ENCODE measurements at places on chromosomes 1 and 21.

DNA sequence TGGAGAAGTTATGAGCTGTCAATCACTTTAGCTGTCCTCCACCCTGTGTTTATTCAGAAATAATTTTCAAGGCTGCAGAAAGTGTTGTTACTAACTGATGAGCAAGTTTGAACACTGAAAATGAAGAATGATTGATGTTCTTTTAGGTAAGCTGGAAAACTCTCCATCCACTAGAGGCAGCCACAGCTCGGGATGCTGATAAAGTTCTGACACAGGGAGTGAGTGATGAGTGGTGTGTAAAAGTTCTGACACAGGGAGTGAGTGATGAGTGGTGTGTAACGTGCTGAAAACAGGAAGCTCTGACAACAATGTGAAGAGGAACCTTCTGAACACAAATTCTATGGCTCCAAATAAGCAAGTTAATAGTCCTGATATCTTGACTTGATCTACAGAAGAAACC lies 197.5 kb upstream of the PTBP2 start:
- DNase-seq = no peak

- no peak for DNase-seq
Observed at GRCh38 chr1:208421486-208421885, 177.3 kb upstream of the PLXNA2 start.

GRCh38 chr1:3001471-3002348 lies 19.6 kb upstream of the ACTRT2 start:
- DNase-seq = no peak

DNA sequence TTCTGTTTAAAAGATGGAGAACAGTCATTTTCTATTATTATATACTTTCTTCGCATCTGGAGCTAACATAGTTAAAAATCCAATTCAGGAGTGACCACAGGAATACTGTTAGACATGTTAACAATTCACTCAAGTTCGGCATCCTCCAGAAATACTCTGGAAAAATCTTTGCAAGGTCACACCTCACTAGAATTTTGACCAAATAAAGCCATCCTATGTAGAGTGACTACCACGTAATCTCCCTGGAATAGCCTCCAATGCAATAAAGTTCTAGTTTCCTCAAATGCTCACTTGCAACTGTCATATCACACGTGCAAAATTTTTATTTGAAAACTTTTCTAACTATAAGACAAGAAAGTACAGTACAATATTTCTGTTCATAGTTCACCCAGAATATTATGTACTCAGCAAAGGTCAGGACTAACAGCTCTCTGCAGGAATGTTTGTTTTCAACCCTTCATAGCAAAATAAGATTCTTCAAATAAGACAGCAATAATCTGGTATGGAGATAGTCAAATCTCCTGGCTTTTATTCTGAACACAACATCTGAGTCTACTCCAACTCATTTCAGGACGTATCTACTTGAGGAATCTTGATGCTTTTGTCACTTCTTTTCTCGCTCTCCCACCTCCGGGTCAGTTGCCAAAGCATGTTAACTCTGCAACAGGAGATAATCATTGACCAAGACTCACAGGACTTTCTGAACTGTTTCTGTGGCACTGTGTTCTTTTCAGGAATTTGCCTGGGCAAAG lies 82.6 kb downstream of the GDAP2 start:
- no peak for DNase-seq

GRCh38 chr1:65359888-65360287 lies 50.5 kb downstream of the DNAJC6 start:
- DNase-seq = no peak

GRCh38 chr1:21020151-21020550 lies 156.5 kb downstream of the EIF4G3 start:
- DNase-seq = no peak

DNA sequence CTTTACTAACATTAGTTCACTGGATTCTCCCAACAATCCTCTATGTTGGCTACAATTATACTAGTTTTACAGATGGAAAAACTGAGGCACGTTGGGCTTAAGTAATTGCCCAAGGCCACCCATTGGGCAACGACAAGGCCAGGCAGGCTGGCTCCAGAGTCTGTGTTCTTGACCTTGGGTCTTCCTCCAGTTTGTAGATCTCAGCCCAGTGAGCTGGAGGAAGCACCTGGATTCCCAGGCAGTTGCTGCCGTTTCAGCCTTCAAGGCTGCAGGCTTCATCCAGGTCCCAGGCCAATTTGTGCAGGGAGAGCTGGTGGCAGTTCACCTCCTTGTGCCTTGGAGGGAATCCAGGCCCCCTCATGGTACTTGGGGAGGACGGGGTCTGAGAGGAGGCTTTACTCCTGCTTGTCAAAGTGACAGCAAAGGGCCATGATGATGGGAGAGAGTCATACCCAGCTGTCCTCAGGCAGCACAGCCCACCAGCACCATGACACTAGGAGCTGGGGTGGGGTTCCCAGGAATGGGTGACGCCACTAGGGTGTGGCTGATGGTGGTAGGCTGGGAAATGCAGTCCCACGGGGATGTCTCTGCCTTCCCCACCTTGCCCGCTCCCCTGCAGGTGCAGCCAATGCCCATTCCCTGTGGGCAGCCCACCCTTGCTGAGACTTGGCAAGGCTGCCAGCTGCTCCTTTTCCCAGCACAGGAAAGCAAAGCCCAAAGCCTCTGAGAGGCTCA lies 27.1 kb downstream of the PKP1 start:
- no peak for DNase-seq

- DNase-seq = no peak
Observed at GRCh38 chr1:169565335-169566271, 20.7 kb downstream of the F5 start.

- DNase-seq = no peak
Observed at GRCh38 chr1:201849372-201850052, 20.6 kb downstream of the IPO9 start.

DNA sequence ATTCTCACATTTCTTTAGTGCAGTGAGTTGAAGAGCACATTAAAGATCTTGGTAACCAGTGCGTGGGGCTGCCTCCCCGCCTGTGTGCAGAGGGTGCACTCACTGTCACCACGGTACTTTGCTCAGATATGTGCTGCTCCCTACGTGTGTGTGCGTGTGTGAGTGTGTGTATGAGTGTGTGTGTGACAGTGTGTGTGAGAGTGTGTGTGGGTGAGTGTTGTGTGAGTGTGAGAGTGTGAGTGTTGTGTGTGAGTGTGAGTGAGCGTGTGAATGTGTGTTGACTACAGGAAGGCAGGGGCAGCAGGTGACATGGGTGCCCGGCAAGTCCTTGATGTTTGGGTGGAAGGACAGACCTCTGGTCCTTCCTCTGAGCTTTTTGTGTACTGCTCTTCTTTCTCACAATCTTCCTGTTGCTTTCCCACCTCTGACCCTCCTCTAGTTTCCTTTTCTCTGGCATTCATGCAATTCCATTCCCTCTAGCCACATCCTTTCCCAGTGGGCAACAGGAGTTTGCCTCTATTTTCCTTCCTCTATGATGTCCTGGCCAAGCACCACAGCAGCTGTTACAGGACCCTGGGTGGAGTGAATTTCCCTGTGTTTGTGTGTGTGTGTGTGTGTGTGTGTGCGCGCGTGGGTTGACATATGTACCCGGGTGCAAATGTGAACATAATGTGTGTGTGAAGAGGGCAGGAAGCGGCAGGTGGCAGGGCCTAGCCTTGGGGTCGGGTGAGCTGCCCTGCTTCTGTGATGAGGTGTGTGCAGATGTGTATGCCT lies 19.8 kb downstream of the LHX4 start:
- no peak for DNase-seq

DNA sequence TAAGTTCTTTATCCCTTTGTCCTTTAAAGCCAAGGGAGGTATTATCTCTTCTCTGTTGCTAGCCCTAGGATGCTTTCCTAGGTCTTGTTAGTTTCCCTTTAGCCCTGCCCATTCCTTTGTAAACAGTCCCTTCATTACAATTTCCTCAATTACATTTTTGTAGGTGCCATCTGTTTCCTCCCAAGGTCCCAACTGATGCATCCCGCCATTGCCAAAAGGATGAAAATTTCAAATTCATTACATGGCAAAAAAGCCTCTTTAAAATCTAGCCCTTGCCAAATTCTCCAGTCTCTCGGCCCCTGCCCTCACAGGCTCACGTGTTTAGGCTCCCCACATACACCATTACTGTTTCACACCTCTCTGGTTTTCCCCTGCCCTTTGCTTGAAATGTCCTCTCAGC lies 151.9 kb upstream of the C1orf87 start:
- DNase-seq = no peak

- DNase-seq = no peak
Observed at GRCh38 chr1:115229016-115229415, 109.0 kb downstream of the NGF start.

- DNase-seq = no peak
Observed at GRCh38 chr1:169692756-169693460, 18.5 kb downstream of the SELL start.

DNA sequence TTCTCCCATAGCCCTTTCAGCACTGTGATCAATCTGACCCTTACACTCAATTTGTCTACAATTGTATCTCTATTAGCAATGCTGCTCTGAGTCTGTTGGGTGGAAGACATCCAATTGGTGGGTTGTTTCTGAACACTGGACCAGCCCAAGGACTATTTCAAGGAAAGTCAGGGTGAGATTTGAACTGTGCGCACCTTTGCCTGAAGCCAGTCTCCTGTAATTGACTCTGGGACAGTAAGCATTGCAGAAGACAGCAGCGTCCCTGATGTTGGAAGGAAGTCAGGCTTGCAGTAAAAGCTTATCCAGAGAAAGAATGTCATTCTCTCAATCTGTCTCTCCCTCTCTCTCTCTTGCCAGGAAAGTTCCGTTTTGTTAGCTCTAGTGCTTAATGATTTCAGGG lies 233.9 kb downstream of the KIF26B start:
- DNase-seq = no peak

DNA sequence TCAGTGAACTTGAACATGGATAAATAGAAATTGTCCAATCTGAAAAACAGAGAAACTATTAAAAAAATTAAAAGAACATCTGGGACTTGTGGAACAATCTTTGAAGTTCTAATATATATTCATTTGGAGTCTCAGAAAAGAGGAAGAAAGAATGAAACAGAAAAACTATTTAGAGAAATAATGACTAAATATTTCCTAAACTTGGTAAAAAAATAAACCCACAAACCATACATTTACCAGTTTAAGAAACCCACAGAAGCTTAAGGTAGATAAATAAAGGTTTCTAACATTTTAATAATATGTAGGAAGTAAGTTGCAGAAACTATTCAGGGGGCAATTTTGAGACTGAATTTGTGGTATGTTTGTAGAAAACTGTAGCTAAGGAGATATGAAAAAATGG lies 437.8 kb downstream of the PTBP2 start:
- no peak for DNase-seq

DNA sequence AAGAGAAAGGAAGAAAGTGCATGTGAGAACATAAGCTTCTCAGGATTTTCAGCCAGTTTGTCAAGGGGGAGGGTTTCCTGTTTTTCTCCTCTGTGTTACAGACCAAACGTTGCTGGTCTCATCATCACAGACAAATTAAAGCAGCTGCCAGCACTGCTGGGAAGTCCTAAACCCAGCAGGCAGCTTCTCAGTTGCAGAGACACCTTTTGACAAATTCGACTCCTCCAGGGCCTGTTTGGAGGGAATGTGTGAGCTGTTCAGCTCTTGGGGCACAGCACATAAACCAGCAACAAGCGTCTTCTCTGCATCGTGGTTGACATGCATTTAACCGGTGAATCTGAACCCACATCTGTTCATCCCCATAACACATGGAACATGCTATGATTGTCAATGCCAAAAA lies 454.6 kb upstream of the RUNX1 start:
- DNase-seq = no peak

DNA sequence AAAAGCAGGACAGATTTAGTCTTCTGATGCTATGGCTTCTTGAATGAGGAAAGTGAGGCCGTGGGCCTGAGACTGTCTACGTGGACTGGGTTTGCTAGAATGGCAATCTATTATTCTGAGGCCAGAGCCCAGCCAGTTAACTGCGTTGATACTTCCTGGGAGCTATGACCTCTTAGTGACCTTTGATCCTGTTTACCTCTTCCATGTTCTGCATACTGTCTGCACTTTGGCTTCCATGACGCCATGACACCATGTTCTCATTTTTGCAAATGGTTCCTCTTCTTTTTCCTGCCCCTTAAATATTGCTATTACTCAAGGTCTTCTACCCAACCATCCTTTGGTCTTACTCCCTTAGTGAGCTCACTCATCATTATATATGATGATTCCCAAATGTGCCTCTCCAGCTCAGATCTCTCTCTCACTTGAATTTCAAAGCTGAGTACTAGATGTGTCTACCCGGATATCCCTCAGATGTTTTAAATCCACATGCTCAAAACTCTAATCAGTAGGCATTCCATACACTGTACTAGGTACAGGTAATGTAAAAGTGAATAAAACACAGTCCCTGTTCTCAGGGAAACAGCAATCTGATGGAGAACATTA lies 66.1 kb upstream of the ATP1A1 start:
- DNase-seq = no peak

DNA sequence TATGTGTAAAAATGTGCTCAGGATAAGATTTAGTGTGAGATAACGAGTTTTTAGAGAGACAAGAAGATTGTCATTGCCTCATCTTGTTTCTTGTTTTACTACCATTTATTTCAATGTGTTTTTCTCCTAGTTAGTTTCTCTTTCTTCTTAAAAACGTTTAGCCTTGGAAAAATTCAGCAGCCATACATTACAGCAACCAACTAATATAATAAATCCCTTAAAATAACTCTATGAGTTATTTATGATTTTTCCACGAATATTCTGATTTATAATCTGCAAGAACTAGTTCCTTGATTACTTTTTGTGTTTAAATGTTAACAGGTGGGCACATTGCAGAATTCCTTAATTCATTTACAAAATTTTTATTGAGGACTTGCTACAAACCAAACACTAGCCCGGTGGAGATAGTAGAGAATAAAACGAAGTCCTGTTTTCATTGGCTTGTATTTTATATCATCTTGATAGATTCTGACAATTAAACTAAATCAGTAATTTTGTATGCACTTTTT lies 118.9 kb downstream of the OSBPL9 start:
- no peak for DNase-seq

- DNase-seq = no peak
Observed at GRCh38 chr1:111204201-111204982, 3.9 kb upstream of the DENND2D start.

GRCh38 chr21:43865540-43866259 lies 677 bp downstream of the AGPAT3 start:
- no peak for DNase-seq

GRCh38 chr1:220300442-220301121 lies 28.3 kb upstream of the RAB3GAP2 start:
- DNase-seq = peak; percentile 69

DNA sequence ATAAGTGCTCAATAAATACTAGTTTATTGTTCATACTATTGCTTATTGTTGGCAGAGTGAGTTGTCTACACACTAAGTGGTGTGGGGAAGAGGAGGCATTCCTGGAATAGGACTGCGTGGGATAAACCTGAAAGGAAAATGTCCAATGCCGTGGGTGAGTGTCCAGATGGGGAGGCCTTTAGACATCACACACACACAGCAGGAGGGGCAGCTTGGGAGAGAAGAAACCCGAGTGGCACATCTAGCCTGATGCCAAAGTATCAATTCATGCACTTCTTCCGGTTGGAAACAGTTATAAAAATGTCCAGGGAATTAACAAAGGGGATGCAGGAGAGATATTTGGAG lies 27.3 kb downstream of the CCN1 start:
- DNase-seq = no peak

DNA sequence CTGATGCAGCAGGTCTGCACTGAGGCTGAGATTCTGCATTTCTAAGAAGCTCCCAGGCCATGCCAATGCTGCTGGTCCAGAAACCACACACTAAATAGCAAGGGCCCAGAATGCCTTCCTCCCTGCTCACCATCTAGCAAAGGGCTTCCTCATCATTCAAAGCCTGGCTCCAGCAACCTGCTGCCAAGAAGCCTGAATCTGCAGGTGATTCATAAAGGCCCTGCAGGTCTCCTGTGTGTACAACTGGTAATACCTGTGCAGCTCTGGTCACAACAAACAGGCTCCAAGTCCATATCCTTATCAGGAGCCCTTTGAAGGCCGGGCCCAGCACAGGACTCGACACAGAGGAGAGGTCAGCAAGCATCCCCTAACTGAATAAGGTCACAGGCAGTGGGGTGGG lies 26.7 kb downstream of the GLIS1 start:
- no peak for DNase-seq

Measured in fibroblast of skin of left biceps (primary cell).